NCI-H1105 treated with DMSO at 0.1 percent for 48 hours (cell line): ENCODE measurements at places on chromosomes 7 and 10.

DNA sequence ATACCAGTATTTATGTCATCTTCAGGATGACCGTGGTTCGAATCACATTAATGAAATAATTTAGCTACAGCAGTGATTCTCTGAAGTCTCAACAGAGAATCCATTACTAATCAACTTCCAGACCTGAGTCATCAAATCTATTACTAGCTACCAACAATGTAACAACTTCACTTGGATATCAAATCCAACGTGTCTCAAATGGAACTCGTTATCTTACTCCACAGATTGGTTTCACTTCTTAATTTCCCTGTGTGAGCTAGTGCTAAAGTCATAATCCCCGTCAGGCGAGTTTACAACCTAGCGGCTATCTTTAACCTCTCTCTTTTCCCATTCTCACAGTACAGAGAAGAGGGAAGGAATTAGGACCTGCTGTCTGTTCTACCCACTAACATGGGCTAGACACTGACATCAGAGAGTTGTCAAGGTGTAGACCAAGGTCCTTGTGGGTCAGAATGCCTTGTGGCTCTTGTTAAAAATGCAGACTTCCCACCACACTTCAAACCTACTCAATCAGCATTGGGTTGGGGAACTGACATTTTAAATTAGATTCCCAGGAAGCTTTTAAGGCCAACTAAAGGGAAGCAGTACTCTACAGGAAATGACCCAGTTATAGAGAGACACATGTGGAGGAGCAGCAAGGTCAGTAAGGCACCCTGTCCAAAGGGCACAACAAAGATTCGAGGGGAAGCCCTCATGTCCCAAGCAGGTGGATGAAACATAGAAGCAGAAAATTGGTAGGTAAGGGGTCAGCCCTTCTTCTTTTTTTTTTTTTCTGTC lies 57.3 kb upstream of the GSAP start:
- no peak for DNase-seq

GRCh38 chr7:28729281-28729680 lies 228.8 kb downstream of the TRIL start:
- DNase-seq, result no peak

DNA sequence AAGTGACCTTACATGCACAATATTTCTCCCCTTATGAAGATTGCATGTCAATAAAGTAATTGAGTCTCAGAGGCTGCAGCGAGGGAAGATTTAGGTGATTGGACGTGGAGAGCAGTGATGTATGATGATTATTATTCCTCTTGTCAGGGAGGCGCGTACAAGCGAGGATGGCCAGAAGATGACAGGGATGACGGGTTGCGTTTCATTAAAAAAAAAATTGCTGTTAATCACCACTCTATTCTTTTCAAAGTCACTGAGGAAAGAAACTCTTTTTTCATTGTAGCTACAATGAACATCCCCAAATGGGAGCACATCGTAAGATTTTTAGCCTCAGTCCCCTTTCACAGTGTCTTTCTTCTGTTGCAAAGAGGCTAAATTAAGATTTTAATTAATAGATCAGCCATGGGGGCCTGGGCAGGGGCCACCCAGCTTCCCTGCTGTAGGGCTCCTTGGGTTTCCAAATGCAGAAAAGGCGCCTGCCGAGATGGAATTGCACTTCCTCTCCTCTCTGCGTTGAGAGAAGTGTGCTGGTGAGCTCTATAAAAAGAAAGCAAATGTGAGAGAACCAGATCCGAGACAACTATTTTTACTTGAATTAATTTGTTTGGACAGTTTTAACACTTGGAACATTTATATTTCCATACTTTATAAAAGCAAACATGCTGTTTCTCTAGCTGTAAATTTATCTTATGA lies 998.1 kb downstream of the LRMDA start:
- DNase-seq, result no peak

GRCh38 chr10:119817991-119818888 lies 54.4 kb downstream of the MCMBP start:
- DNase-seq, result no peak

- no peak for DNase-seq
Observed at GRCh38 chr10:92655426-92655825, 34.3 kb upstream of the HHEX start.

DNA sequence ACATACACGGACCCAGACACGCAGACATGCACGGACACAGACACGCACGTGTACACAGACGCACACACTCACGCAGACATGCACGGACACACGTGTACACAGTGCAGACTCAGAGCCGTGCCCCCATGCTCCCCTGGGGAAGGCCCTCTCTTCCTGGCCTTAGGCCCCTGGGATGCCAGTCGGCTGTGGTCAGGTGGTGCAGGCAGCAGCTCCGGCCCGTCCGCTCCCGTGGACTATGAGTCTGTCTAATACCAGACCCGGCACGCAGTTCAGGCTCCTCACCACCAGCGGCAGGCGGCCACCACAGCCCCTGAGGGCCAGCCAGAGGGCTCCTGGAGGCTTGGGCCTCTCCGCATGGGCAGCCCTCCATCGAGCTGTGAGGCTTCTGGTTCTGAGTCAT lies 52.0 kb upstream of the NKX6-2 start:
- no peak for DNase-seq

DNA sequence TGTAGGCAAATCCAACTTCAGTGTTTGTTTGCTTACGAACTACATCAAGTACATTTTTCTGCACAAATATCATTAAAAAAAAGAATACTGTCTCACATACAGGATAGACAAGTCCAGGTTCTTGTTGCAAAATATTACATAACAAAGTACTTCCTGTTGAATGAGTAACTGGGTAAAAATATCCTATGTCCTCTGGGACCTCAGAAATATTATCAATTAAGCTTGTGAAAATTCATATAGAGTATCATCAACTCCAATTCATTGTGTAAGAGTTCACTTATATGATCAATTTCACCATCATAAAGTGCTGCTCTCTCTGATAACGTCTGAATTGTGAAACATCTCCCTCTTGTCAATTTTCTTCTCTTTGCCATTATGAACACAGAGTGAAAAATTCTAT lies 22.6 kb downstream of the HERC4 start:
- DNase-seq, result no peak

DNA sequence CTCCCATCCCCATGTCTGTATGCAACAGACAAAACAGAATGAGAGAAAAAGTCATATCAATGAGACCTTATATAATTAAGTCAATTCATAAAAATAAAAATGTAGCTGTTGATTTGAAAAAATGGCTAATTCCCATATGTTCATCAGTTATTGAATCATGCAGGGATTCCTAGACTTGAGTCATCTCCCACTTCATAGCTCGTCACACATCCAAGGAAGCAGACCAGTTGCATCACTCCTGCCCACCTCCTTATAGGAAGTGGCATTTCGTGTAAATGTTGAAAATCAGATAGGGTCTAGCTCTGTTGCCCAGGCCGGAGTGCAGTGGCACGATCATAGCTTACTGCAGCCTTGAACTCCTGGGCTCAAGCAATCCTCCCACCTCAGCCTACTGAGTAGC lies 56.1 kb upstream of the SH2B2 start:
- DNase-seq, result no peak

- no peak for DNase-seq
Observed at GRCh38 chr10:9009505-9009904, 955.0 kb downstream of the GATA3 start.

DNA sequence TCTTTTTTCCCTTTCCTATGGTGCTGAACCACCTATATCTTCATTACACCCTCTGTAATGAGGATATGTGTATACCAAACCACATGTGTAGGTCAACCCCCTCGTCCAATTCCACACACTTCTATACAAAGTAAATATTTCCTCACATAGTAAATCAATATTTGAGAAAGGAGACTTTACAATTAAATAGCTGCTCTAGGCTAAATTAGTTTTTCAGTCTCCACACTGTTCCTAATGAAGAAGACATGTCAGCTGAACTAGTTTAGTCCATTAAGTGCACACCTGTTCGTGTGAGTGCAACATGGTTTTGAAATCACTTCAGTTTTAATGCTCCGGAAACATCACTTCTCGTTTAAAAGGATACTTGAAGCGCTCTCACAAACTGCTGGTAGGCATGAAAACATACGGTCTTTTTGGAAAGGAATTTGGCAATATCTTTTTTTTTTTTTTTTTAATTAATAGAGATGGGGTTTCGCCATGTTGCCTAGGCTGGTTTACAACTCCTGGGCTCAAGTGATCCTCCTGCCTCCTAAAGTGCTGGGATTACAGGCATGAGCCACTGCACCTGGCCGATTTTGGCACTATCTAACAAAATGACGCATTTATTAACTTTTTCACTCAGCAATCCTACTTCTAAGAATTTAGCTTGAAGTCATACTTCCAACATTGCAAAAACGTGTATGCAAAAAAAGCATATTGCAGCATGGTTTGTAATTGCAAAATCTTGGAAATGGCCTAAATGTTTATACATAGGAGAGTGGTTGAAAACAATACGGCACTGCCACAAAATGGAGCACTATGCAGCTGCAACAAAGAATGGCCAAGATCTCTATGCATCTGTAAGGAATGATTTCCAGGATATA lies 2.1 kb upstream of the XRCC2 start:
- peak; percentile 97 for DNase-seq

GRCh38 chr10:8670461-8670860 lies 616.0 kb downstream of the GATA3 start:
- no peak for DNase-seq

DNA sequence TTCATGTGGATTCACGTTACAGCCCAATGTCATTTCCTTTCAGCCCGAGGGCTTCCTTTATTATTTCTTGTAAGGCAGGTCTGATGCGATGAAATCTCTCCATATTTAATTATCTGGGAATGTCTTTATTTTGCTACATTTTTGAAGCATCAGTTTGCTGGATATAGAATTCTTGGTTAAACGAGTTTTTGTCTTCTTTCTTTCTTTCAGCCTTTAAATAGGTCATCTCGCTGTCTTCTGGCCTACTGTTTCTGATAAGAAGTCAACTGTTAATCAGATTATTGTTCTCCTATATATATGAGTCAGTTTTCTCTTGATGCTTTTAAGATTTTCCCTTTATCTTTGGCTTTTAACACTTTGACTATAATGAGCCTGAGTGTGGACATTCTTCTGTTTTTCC lies 184.7 kb downstream of the TMEM178B start:
- DNase-seq, result no peak

DNA sequence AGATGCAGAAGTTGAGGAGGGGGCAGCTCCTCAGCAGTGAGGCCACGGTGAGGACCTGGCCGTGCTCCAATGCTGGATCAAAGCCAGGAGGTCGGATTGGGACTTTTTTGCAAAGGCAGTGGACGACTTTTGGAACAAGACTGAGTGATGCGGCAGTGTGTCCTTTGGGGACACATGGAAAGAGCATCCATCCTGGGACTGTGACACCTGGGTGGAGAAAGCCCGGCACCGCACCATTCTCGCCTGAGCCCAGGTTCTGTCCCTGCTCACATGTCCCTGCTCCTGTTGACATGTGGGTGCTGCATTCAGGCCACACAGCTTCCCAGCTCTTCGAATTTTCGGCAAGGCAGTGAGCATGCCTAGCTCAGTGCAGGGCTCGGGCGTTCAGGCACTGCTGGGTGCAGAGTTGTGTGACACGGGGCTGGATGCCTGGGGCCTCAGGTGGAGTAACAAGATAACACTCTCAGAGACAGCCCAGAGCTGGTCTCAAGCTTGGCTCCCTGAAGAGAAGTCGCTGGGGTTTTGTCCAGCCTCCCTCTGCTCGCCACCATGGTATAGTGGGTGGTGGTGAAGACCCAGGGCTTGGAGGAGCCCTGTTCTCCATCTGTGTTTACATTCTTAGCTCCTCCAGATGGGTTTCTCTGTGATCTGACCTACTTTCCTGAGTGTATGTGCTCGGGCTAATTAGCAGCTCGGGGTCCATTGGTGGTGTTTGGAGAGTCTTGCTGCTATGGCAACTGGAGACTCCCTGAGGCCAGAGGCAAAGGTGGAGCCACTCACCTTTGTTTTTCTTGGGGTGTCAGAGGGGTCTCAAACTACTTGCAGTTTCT lies 111.7 kb upstream of the BTBD16 start:
- peak; percentile 11 for DNase-seq

DNA sequence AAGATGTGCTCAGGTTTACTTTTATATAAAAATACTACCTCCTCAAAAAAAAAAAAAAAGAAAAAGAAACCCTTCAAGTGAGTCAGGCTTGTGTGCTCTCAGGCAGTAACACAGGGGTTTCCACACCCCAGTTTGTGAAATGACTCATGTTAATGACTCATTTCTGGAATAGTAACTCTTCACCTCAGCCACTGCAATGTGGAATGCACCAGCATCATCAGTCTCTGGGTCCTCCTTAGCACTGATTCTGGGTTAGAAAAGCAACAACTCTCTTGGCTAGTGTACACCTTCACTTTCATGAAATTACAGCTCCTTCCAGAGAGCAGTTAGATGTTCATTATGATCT lies 110.6 kb downstream of the EMX2 start:
- no peak for DNase-seq

- DNase-seq, result no peak
Observed at GRCh38 chr7:108413782-108414492, 42.3 kb downstream of the NRCAM start.

GRCh38 chr7:66356277-66356721 lies 151.2 kb downstream of the TPST1 start:
- DNase-seq, result no peak

DNA sequence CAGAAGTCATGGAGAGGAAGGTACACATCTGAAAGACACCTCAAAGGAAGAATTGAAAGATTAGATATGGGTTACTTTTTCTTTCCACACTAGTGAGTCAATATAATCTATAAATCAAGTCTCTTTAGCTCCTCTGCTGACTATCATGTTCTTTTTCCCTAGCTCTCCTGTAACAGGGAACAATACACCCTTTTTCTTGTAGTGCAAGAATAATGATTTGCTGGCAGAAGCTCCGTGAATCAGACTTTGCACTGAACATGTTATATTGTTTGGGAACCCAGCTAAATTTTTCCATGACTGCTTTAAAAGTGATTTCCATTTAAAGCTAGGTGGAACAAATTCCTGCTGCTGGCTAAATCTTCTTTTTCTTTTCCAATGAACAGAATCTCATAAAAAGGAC lies 756.6 kb upstream of the C7orf33 start:
- no peak for DNase-seq

DNA sequence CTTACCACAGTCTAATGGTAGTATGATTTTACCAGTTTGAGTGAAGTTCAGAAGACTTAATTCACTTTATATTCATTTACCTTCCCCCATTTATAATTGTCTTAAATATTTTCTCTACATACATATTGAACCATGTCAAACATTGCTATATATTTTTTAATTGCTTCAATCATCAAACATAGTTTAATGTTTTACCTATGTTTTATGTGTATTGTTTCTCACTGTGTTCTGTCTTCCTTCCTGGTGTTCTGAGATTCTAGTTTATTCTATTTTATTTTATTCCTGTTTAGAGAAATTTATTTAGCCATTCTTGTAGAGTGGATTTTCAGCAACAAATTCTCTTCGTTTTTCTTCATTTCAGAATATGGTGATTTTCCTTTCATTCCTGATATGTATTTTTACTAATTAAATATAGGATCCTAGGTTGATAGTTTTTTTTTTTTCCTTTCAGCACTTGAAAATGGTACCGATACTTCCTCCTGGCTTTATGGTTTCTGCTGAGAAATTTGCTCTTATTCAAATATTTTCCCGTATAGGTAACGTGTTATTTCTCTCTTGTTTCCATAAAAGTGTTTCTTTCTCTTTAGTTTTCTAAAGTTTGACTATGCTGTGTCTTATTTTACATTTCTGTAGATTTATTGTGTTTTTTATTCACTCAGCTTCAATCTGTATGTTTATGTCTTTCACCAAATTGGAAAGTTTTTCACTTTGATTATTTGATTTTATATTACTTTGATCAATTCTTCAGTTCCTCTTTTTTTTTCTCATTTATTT lies 201.8 kb upstream of the AGR3 start:
- DNase-seq, result no peak
